ENCODE measurements at places on chromosomes 3 and 15.

- DNase-seq: no peak
Measured at GRCh38 chr15:98195796-98196195, 235.3 kb downstream of the ARRDC4 start.

- no peak for DNase-seq
Measured at GRCh38 chr3:111737047-111737705, 121.9 kb upstream of the PHLDB2 start.

DNA sequence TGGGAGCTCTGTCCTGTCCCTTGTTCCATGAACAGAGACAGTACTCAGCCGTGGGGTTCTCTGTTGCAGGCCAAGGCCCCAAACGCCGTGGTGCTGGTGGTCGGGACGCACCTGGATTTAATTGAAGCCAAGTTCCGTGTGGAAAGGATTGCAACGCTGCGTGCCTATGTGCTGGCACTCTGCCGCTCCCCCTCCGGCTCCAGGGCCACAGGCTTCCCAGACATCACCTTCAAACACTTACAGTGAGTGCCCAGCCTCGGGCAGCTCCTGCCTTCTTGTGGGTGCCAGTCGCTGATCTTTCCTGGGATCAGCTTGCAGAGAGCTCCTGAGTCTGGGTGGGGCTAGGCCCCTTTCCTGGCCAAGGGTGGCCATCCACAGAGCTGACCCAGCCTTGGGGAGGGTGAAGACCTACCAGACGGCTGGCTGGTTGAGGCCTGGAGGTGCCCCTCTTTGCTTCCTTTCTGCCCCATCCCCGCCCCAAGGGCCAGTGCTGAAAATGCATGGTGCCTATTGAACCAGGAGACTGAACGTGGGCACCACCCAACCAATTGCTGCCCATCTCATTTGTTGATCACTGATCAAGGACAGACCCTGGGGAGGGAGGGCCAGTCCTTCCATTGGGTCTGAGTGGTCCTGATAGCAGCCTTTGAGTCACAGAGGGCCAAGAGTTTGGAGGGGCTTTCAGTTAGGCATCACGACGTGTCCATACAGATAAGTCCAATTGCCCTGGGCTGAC is 106.9 kb downstream of the LRRK1 start:
- DNase-seq: no peak

DNA sequence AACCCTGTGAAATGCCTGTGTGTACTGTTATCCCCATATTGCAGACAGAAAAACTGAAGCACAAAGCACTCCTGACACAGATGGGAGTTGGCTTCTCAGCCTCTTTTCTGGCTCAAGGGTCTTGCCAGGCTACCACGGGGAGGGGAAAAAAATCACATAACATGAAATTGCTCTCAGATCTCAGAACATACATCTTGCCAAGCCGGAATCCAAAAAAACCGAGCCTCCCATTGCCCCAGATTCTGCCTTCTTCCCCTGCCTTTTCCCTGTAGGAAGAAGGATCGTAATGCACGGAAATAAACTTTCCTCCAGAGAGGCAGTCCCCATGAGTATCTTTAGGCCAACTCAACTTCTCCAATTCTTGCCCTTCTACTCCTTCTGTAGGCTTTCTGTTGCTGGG is 16.6 kb upstream of the MRPS22 start:
- DNase-seq: no peak

- no peak for DNase-seq
Measured at GRCh38 chr3:152656972-152657355, 178.0 kb upstream of the P2RY1 start.

GRCh38 chr15:33699691-33700447 is 268.4 kb upstream of the CHRM5 start:
- DNase-seq: no peak

GRCh38 chr15:101497484-101498034 is 8.1 kb upstream of the PCSK6 start:
- DNase-seq: no peak

GRCh38 chr3:136749091-136749490 is 3.1 kb downstream of the STAG1 start:
- no peak for DNase-seq

GRCh38 chr3:107545680-107546120 is 22.9 kb downstream of the BBX start:
- no peak for DNase-seq

DNA sequence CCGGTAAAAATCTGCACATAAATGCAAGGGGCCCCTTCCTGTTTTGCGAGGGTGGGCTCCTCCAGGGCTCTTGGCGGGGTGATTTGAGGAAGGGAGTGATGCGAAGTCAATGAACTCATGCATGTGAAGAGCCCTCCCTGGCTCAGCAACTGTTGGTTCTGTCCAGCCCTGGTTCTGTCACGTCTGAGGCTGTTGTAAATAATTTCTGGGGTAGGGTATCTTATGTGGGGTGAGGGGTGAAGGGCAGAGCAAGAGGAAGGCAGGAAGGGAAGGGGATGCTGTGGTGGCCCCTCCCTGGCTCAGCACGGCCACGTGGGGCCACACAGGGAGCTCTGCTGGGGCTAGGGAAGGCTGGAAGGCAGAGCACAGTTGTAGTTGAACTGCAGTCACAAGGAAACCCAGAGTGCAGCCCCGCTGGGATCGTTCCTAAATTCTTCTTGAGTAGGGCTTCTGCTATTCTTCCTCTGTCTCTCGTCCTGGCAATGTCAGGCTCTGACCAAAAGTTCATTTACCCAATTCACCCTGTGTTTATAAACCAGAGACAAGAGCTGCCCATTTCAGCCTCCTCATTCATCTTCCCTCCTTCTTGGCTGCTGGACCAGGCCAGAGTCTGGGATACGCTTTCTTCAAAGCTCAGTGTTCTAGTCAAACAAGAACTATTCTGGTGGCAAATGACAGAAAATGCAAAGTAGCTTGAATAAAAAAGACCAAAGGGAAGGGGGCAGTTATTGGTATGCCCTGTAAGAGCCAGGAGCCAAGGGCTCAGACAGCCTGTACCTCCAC is 14.8 kb upstream of the TOPBP1 start:
- no peak for DNase-seq

GRCh38 chr3:53384465-53385423 is 37.4 kb upstream of the DCP1A start:
- no peak for DNase-seq

DNA sequence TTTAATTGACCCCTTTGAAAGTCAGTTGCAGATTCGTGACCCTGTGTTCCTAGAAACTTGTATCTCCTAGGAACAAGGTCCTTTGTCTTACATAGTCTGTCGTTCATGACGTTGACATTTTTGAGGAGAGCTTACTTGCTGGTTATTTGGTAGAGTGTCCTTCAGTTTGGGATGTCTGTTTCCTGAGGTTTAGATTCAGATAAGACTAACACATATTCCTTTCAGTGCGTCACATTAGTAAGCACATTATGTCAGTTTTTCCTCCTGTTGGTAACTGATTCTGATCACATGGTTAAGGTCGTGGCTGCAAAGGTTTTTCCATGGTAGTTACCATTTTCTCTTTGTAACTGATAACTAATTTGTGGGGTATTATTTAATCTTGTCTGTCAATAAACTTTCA is 80.8 kb downstream of the PCCB start:
- DNase-seq: no peak

- no peak for DNase-seq
Measured at GRCh38 chr15:96333131-96334016, 2.9 kb downstream of the NR2F2 start.

GRCh38 chr3:166282931-166283330 is 445.7 kb upstream of the BCHE start:
- DNase-seq: no peak

DNA sequence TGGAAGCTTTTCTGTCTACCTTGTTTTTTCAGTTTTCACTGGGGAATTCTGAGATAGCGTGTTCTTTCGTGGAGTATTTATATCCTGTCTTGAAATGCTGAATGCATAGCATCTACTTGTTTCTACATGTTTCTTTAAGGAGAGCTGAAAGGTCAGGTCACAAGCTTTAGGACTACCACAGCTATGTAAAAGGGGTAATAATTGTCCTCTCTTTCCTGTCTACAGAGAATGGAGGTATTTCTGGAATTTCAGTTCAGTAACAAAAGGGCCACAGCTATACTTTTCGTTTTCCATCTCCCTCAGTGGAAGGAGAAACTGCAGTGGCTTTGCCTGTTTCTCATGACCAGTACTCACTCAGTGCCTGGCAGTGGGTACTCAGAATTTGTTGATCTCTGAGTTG is 4.7 kb downstream of the INAFM2 start:
- no peak for DNase-seq

DNA sequence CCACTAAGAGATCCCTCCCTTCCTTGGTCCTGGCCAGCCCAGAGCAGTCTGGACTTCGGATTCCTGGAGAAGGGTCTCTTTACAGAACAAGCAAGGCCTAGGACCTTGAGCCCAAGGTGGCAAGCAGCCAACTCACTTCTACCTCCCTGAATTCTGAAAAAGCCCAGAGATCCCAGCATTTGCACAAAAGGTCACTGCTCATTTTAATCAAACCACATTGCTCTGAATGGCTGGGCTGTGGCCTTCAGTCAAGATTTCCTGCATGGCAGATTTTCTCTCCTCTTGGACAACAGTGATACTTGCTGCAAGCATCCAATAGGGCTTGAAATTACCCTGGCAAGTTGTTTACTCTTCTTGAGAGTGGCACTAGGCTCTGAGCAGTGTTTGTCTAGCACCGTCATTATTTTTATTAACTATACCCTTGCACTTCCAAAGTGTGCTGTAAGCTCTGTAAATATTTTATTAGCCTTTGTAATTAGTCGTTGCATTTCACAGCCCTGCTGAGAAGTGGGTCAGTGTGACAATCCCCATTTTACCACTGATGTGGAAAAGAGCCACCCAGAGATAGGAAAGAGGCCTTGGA is 274.7 kb upstream of the CTNNB1 start:
- no peak for DNase-seq

DNA sequence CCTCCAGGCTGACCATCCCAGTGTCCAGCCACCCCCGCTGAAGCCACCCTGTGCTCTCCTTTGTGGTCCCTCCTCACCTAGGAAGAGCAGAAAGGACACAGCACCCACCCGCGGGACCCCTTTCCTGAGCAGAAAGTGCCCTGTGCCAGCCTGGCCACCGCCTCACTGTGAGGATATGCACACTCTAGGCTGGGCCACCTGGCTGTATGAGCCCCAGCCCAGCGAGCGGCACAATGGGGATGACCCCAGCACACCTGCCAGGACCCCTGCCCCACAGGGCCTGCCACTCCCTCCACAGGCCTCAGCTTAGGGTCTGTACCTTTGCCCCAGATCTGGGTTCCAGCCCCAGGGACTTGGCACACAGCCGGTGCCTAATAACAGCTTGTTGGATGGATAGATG is 47.9 kb upstream of the FURIN start:
- DNase-seq: no peak

- DNase-seq: peak; percentile 68
Measured at GRCh38 chr15:76139368-76140073, 79.7 kb downstream of the TMEM266 start.

DNA sequence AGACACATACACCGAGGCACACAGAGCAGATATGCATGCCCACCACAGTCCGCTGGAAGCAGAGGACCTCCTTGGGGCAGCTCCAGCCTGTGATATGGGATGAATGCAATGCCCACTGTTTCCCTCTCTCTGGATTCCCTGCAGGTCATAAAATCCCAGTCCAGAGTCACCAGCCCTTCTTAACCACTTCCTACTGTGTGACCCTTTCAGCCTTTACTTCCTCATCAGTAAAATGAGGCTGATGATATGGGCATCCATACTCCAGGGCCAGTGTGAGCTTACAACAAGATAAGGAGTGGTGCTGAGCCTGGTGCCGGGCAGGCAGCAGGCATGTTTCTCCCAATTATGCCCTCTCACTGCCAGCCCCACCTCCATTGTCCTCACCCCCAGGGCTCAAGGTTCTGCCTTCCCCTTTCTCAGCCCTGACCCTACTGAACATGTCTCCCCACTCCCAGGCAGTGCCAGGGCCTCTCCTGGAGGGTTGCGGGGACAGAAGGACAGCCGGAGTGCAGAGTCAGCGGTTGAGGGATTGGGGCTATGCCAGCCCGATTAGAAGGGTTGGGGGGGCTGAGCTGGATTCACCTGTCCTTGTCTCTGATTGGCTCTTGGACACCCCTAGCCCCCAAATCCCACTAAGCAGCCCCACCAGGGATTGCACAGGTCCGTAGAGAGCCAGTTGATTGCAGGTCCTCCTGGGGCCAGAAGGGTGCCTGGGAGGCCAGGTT is at the start of gene GNAT1:
Gene GNAT1 (plus strand): TSS at position 675 of the 725 bp plus-strand sequence. CDS start 116 bp downstream, outside the sequence.
- DNase-seq: no peak

GRCh38 chr3:148711981-148712666 is 14.4 kb downstream of the AGTR1 start:
- no peak for DNase-seq

- no peak for DNase-seq
Measured at GRCh38 chr3:117195034-117195433, 485.5 kb downstream of the TUSC7 start.

GRCh38 chr3:124419303-124419702 is 310.9 kb upstream of the UMPS start:
- no peak for DNase-seq

DNA sequence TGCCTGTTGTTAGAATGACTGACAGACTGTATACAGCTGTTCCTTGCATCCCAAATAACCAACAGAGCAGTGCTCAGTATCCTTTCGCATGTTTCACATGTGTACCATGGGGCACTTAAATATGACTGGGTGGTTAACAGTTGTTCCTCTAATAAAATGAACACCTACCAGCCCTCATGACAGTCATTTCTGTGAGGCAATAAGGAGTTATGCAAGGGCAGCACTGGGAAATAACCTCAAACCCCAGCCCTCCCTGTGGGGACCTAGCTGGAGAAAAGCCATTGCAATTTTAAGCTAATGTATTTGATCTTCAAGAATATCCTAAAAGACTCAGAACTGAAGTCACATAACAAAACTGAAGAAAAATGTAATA is 7.3 kb downstream of the RFT1 start:
- no peak for DNase-seq

GRCh38 chr15:48564690-48565089 is 80.8 kb downstream of the FBN1 start:
- no peak for DNase-seq

- DNase-seq: no peak
Measured at GRCh38 chr3:153852355-153852754, 268.8 kb upstream of the ARHGEF26 start.

DNA sequence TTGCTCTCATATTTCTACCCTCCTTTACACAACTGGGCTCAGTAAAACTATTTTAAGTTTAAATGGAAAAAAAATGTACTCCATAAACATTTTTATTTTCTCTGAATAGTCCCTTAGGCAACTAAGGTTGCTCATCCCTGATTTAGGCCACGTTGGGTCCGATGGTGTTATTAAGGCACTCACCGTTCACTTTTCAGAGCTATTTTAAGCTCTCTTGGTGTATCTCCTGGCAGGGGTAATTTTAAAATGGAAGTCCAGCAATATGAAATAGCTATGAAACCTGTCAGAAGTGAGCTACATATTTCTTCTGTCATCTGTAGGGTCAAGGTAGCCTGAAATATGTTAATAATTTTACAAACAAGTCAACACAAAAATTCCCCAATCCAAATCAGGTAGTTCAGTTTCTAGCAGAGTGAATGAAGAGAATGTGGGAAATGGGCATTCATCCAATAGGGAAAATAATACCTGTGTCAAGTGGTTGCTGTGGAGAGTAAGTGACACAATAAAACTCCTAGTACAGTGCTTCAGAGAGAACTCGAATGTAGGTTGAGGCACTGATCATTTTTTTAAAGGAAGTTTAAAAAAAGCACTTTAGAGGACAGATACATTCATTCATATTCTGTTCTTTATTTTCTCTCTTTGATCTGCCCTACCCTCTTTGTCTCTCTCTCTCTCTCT is 209.3 kb upstream of the FEZF2 start:
- DNase-seq: no peak

- DNase-seq: no peak
Measured at GRCh38 chr3:63808633-63809032, 10.5 kb upstream of the C3orf49 start.

- no peak for DNase-seq
Measured at GRCh38 chr3:124498891-124499290, 231.4 kb upstream of the UMPS start.

- DNase-seq: no peak
Measured at GRCh38 chr3:151299006-151299405, 17.6 kb downstream of the GPR87 start.

Data from CD4-positive, alpha-beta T cell treated with Interleukin-17A for 1 hour (primary cell).